Cardiac ventricle fibroblast (primary cell): ENCODE measurements at places on chromosomes 7 and 10. TPM values are rescaled to one million over a fixed set of nuclear protein-coding genes. Genes with fewer than 3 reads are reported as not detected.

CC2D2B gene
- not detected in 2 replicates for total RNA-seq

COL28A1 gene
- 0.44 TPM in 1 of 2 replicates, not detected in the other for total RNA-seq

COL1A2 gene
- 7,163 and 7,512 TPM in 2 replicates for total RNA-seq

MKX gene
- not detected in 2 replicates for total RNA-seq

ACTL6B gene
- total RNA-seq = not detected in 2 replicates
